ENCODE measurements at places on chromosomes 1 and 21.

DNA sequence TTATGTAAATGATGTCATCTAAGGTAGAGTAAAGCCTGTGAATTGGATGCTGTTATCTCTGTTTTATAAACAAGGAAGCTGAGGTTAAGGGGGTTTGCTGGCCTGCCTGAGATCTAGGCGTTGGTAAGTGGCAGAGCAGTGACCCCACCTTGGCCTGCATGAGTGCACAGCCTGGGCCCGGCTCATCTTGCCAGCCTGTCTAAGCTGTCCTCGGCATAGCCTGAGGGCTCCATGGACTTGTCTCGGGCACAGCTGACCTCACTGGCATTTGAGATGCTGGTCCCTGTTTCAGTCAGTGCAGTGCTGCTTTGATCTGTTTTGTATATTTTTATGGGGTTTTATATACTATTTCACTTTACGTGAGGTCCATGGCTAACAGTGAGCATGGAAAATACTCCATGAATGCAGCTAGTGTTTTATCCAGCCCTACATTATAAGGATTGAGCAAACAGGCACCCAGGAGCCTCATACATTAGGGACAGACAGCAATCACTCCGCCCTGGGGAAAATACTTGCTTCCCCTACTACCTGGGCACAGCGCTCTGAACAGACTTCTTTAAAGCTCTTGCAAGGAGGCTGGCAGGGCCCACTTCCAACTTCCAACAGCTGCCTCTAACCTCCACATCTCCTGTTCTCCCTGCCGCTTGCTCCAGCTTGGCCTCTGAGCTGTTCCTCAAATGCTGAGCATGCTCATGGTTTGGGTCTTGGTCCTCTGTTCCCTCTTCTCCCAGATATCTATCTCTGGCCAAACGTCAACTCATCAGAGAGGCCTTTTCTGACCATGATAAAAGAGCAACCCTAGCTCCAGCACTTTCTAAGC, 150.6 kb upstream of the HMGB4 start:
- no peaks in the 10 kb centered on the region for H3K36me3 ChIP-seq
- no peak overlapping the region for H3K27ac ChIP-seq
- peaks cover 4% of the 10 kb centered on the region for H3K4me1 ChIP-seq
- H3K4me3 ChIP-seq: no peak overlapping the region
- no peaks in the 10 kb centered on the region for H3K27me3 ChIP-seq

GRCh38 chr1:208917281-208917680, 666.2 kb upstream of the CAMK1G start:
- H3K4me1 ChIP-seq: no peaks in the 10 kb centered on the region
- no peak overlapping the region for H3K27ac ChIP-seq
- DNase-seq: no peak
- no peaks in the 10 kb centered on the region for H3K27me3 ChIP-seq
- H3K4me3 ChIP-seq: no peak overlapping the region

DNA sequence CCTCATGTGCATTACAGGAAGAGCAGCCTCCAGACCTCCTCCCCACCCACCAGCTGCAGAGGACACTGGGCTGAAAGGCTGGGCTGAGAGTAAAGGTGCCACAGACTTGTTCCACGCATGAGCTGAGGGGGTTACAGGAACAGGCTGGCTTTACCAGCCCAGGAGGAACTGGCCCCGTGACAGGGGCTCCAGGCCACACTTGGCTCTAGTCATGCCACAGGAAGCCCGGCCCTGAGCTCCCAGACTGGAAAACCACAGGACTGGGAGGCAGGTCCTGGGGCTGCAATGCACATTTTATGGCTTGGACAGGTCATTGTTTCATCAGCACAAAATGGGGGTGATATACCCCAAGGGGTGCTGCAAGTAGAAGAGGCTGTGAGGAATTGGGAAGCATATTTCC, 35.6 kb downstream of the GPA33 start:
- no peak overlapping the region for H3K27ac ChIP-seq
- no peaks in the 10 kb centered on the region for H3K36me3 ChIP-seq
- no peaks in the 10 kb centered on the region for H3K4me1 ChIP-seq
- no peak overlapping the region for H3K4me3 ChIP-seq
- H3K27me3 ChIP-seq: no peaks in the 10 kb centered on the region

DNA sequence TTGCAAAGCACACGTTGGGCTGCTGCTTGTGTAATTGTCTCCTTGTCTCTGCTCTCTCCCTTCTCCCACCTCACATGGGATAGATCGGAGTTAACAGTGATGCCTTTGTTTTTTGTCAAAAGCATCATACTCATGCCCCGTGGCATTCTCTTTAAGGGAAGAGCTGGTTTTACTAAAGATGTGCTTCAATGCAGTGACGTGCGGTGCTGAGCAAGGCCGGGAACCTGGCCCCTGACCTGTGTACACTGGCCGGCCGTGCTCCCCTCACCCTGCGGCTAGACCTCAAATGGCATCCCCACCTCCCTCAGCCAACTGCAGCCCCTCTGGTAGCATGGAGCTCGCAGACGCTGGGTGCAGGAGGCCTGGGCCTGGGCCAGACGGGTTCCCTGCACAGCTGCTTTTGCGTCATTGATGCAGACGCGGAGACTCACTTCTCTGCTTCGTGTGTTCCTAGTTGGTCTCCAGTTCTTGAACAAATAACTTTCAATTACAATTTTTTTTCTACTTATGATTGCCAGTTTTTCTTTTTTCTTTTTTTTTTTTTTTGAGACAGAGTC, 19.9 kb downstream of the AGPAT3 start:
- no peak for DNase-seq
- no peaks in the 10 kb centered on the region for H3K36me3 ChIP-seq
- H3K4me1 ChIP-seq: peaks cover 8% of the 10 kb centered on the region
- no peak overlapping the region for H3K27ac ChIP-seq
- H3K4me3 ChIP-seq: no peak overlapping the region

- no peaks in the 10 kb centered on the region for H3K4me1 ChIP-seq
- no peak for DNase-seq
Observed at GRCh38 chr1:199410462-199410861, 617.0 kb upstream of the NR5A2 start.

GRCh38 chr1:33893147-33893830, 29.4 kb downstream of the HMGB4 start:
- no peaks in the 10 kb centered on the region for H3K27me3 ChIP-seq
- peak; percentile 71 for DNase-seq
- H3K27ac ChIP-seq: no peak overlapping the region
- no peaks in the 10 kb centered on the region for H3K4me1 ChIP-seq
- H3K4me3 ChIP-seq: no peak overlapping the region

GRCh38 chr1:214193691-214194090, 87.3 kb upstream of the SMYD2 start:
- no peaks in the 10 kb centered on the region for H3K27me3 ChIP-seq
- no peak overlapping the region for H3K27ac ChIP-seq
- no peaks in the 10 kb centered on the region for H3K4me1 ChIP-seq
- H3K4me3 ChIP-seq: no peak overlapping the region
- H3K36me3 ChIP-seq: no peaks in the 10 kb centered on the region

DNA sequence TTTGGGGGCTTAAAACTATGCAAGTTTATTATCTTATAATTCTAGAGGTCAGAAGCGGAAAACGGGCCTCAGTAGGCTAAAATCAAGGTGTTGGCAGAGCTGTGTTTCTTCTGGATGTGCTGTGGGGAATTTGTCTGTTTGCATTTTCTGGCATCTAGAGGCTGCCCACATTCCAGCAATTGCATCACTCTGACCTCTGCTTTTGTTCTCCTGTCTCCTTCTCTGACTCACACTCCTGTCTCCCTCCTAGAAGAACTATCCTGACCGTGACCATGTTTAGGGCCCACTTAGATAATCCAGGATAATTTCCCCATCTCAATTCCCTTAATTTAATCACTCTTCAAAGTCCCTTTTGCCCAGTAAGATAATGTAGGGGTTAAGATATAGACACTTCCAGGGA, 127.4 kb upstream of the DEPDC1 start:
- H3K4me1 ChIP-seq: no peaks in the 10 kb centered on the region
- H3K36me3 ChIP-seq: no peaks in the 10 kb centered on the region
- no peak for DNase-seq
- no peaks in the 10 kb centered on the region for H3K27me3 ChIP-seq
- no peak overlapping the region for H3K4me3 ChIP-seq

- H3K4me3 ChIP-seq: no peak overlapping the region
- H3K36me3 ChIP-seq: peaks cover 3% of the 10 kb centered on the region
- H3K4me1 ChIP-seq: no peaks in the 10 kb centered on the region
- no peak overlapping the region for H3K27ac ChIP-seq
Observed at GRCh38 chr21:33698087-33698860, 56.0 kb downstream of the ITSN1 start.

DNA sequence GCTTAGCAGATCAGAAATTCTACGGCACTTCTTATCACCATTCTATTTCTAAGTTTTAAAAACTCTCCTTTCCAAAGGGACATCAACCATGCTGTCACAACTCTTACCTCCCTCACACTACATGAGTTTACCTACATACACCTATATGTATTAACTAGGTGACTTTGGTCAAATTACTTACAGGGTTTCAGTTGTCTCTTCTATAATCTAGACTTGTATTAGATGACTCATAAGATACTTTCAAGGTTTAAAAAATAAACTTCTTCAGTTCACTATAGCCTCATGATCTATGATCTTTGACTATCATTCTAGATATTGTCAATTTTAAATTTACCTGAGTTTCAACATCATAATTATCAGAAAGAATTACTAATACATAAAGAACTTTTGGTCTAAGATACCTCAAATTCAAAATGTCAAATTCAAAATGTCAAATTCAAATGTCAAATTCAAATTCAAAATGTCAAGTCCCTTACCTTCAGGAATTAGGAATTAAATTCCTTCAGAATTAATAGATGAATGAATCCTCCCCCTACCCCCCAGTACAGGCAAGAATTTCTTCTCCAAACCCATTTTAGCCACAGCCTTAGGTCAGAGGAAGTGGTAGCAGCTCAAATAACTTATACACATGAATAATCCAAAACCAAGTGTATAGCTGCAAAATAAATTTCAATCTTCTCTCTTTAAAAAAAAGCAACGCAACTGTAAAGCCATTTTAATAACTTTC, 31.1 kb downstream of the OTUD7B start:
- no peak overlapping the region for H3K4me3 ChIP-seq
- H3K27me3 ChIP-seq: no peaks in the 10 kb centered on the region
- no peak for DNase-seq
- no peak overlapping the region for H3K27ac ChIP-seq
- H3K4me1 ChIP-seq: no peaks in the 10 kb centered on the region

- H3K27ac ChIP-seq: no peak overlapping the region
- no peaks in the 10 kb centered on the region for H3K36me3 ChIP-seq
- DNase-seq: no peak
- H3K4me3 ChIP-seq: no peak overlapping the region
Observed at GRCh38 chr1:27496604-27497155, 6.7 kb upstream of the WASF2 start.

DNA sequence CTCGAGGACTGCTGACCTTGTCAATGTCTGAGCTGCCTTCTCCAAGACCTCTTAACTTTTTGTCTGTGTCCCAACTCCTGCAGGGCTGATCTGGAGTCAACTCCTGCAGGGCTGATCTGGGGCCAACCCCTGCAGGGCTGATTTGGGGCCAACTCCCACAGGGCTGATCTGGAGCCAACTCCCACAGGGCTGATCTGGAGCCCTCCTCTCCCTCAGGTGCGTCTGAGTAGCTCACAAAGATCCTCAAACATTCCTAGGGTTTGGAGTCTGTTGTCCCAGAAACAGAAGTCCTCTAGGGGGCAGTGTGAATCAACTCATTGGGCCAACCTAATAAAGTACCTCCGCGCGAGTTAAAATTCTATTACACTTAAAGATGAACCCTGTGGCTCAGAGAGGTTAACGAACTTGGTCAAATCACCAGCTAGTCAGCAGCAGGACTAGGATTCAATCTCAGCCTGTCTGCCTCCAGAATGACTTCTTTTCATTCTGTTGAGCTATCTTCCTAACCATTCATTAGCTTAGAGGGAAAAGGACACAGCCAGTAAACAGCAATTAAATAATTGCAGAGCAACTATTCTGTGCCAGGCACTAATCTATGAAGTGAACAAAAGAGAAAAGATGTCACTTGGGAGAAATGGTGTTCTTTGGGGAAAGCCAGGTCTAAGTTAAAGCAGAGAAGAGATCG, 17.2 kb upstream of the RLF start:
- no peak overlapping the region for H3K4me3 ChIP-seq
- DNase-seq: peak; percentile 92
- H3K4me1 ChIP-seq: peaks cover 3% of the 10 kb centered on the region
- H3K27ac ChIP-seq: no peak overlapping the region
- no peaks in the 10 kb centered on the region for H3K36me3 ChIP-seq

DNA sequence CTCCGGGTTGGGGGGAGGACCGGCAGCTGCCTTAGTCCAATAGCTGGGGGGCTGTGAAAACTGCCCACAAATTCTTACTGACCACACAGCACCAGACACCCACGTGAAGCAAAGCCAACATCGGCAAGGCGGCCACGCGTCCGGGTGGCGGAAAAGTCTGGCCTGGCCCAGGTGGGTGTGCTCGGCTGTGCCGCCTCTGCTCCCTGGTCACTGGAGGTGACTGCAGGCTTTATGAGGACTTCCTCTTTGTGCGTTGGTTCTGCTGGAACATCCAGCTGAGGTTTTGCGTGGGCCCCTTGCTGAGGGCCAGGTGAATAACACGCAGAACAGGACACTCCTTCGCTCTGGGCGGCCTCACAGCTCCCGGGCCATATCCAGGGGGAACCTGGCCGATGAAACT, 35.4 kb downstream of the FAAP20 start:
- H3K36me3 ChIP-seq: peaks cover 69% of the 10 kb centered on the region
- no peaks in the 10 kb centered on the region for H3K27me3 ChIP-seq
- no peaks in the 10 kb centered on the region for H3K4me1 ChIP-seq
- H3K4me3 ChIP-seq: no peak overlapping the region
- no peak overlapping the region for H3K27ac ChIP-seq
- DNase-seq: no peak

GRCh38 chr1:9020305-9020704, 5.9 kb downstream of the SLC2A7 start:
- H3K36me3 ChIP-seq: no peaks in the 10 kb centered on the region
- H3K27ac ChIP-seq: no peak overlapping the region
- no peaks in the 10 kb centered on the region for H3K4me1 ChIP-seq

DNA sequence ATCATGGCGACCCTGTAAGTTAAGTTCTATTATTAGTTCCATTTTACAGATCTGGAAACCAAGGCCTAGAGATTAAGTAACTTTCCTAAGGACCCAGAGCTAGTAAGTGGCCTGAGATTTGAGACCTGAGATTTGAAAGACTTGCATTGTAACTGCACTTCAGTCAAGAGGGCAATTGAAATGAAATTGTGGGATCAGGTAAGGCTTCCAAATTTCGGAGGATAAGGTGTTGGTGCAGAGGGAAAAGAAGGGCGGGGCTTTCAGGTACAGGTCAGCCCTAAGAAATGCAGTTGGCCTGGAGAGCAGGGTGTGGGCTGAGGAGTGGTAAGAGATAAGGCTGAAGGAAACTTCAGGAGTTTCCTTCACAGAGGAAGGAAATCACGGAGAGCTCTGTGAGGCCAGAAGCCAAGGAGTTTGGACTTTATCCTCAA, 51.1 kb downstream of the SLC16A1 start:
- H3K27ac ChIP-seq: peak overlapping the region; percentile 66
- peaks cover 18% of the 10 kb centered on the region for H3K4me1 ChIP-seq
- no peaks in the 10 kb centered on the region for H3K27me3 ChIP-seq
- peak; percentile 42 for DNase-seq
- H3K4me3 ChIP-seq: no peak overlapping the region
